ENCODE measurements at places on chromosomes 7 and 10. TPM values are rescaled to one million over a fixed set of nuclear protein-coding genes. Genes with fewer than 3 reads are reported as not detected.

GRCh38 chr10:12394241-12395033 lies 45.1 kb downstream of the CAMK1D start:
- DNase-seq: no peak
- no peak overlapping the region for H3K4me3 ChIP-seq
- H3K36me3 ChIP-seq: no peaks in the 10 kb centered on the region
- no peaks in the 10 kb centered on the region for H3K27me3 ChIP-seq

PON3 gene
- not detected for total RNA-seq

CCL24 gene
- total RNA-seq: not detected

DNA sequence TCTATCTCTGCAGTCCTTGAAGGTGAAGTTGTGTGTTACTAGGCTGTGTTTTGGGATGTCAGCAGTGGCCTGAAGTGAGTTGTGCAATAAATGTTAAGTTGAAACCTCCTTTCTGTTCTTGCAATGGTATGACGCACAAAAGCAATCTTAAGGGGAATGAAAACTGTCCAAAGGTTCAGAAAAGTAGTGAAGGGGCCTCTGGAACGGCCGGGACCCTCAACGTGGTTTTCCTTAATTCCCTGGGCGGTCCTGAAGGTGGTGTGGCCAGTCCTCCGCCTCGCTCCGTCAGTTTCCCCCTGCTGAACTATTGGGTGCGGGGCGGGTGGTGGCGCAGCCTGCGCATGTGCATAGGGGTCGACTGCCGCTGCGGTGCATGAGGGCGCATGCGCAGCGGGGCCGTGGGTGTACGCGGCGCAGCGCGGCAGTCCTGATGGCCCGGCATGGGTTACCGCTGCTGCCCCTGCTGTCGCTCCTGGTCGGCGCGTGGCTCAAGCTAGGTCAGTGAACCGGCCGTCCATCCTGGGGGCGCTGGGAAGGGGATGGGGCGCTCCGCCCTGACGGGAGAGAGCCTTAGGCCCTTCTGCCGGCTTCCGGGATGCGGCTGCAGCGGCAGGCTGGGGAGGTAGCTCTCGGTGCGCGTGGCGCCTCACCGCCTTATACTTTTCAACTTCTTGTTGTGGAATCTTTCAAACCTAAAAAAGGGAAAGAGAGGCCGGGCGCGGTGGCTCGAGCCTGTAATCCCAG lies at the start of gene SUMF2:
TSS of gene SUMF2 (plus strand) at position 405 of the 744 bp plus-strand sequence. CDS start at position 431, 26 bp downstream.
- H3K36me3 ChIP-seq: peaks cover 28% of the 10 kb centered on the region
- H3K27me3 ChIP-seq: no peaks in the 10 kb centered on the region
- DNase-seq: peak; percentile 67
- peak within 1 kb of the TSS; percentile 93 for H3K27ac ChIP-seq
- H3K4me1 ChIP-seq: peaks cover 7% of the 10 kb centered on the region

GRCh38 chr7:72334698-72335097 lies 77.4 kb downstream of the CALN1 start:
- H3K4me3 ChIP-seq: no peak overlapping the region
- no peaks in the 10 kb centered on the region for H3K36me3 ChIP-seq
- no peaks in the 10 kb centered on the region for H3K4me1 ChIP-seq
- no peak overlapping the region for H3K27ac ChIP-seq
- no peak for DNase-seq
- no peaks in the 10 kb centered on the region for H3K27me3 ChIP-seq

DNA sequence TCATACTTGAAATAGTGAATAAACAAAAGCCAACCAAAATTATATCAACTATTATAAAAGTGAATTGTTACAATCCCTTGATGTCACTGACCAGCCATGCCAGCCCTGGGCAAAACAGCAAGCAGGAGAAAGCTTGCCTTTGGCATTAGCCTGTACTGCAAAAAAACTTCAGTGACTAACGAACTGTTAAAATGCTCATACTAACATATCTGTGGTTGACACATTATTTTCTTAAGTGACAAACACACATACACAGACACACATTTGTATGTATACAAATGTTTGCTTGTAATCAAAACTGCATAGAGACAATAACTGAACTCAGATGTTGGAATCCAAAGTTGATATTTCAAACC lies 29.5 kb downstream of the CHCHD3 start:
- H3K27ac ChIP-seq: peak overlapping the region; percentile 80
- no peaks in the 10 kb centered on the region for H3K36me3 ChIP-seq
- no peak overlapping the region for H3K4me3 ChIP-seq
- H3K27me3 ChIP-seq: no peaks in the 10 kb centered on the region
- DNase-seq: no peak
- H3K4me1 ChIP-seq: peaks cover 29% of the 10 kb centered on the region

CFAP43 gene
- total RNA-seq: 0.96 TPM

All from ascending aorta (tissue), 2 donors.